ENCODE measurements at places on chromosomes 11 and 22.
A peak's percentile ranks its signal among the peaks of the same experiment; 100 is the strongest.

GRCh38 chr11:124893781-124894401 is 3.8 kb downstream of the ROBO4 start:
- DNase-seq = no peak

- no peak for DNase-seq
Observed at GRCh38 chr22:20248461-20248978, 19.6 kb downstream of the RTN4R start.

DNA sequence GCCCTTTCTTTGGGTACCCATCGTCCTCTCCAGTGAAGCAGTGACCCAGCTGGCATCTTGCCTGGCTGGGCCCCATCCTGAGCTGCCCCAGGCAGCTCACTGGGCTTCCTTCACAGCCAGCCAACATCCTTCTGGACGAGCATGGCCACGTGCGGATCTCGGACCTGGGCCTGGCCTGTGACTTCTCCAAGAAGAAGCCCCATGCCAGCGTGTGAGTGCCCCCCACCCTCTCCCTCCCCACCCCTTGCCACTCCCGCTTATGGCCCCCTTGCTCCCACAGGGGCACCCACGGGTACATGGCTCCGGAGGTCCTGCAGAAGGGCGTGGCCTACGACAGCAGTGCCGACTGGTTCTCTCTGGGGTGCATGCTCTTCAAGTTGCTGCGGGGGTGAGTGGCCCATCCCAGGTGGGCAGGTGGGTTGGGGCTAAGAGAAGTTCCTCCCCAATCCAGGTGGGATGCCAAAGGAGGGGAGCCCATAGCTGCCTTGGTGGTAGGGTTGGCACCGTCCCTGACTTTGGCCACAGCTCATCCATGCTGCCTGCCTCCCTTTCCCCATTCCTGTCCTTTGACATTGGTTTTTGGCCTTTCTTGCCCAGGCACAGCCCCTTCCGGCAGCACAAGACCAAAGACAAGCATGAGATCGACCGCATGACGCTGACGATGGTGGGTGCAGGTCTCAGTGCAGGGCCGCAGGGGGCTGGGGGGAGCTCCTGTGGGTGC is 6.8 kb upstream of the ANKRD13D start:
- DNase-seq = no peak

DNA sequence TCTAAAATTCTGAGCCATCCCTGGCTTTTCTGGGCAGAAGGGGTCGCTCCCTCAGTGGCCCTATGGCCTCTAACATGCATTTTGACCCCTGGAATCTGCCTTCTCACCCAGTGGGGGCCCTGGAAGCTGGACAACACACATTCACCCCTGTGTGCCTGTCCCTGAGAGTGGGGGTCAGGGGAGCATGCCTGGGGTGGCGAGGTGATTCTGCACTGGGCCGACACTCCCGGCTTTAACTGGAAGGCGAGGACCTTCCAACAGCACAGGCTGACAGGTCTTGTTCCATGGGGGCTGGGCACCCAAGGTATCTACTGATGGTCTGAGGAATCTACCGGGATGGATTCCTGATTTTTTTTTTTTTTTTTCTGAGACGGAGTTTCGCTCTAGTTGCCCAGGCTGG is 10.7 kb downstream of the PPM1F start:
- DNase-seq = no peak

DNA sequence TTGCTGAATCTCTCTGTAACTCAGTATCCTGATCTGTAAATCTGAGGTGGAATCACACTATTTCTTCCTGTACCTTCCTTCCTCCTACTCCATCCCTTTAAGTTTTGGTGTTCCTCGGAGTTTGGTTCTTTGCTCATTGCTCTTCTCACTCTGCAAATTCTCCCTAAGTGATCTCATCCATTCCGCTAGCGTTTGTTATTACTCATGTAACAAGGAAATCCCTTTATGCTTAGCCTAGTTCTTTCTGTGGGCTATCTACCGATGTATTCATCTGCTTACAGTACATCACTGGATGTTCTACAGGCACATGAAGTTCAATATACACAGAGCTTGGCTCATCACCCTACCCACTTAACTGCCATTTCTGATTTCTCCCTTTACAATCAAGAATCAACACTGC is 1.6 kb upstream of the CEP295 start:
- no peak for DNase-seq

- DNase-seq = no peak
Observed at GRCh38 chr11:102936864-102937509, 18.5 kb downstream of the MMP13 start.

GRCh38 chr22:48881326-48881980 is 946.2 kb downstream of the BRD1 start:
- DNase-seq = no peak

- DNase-seq = no peak
Observed at GRCh38 chr11:11996321-11997048, 11.9 kb downstream of the DKK3 start.

DNA sequence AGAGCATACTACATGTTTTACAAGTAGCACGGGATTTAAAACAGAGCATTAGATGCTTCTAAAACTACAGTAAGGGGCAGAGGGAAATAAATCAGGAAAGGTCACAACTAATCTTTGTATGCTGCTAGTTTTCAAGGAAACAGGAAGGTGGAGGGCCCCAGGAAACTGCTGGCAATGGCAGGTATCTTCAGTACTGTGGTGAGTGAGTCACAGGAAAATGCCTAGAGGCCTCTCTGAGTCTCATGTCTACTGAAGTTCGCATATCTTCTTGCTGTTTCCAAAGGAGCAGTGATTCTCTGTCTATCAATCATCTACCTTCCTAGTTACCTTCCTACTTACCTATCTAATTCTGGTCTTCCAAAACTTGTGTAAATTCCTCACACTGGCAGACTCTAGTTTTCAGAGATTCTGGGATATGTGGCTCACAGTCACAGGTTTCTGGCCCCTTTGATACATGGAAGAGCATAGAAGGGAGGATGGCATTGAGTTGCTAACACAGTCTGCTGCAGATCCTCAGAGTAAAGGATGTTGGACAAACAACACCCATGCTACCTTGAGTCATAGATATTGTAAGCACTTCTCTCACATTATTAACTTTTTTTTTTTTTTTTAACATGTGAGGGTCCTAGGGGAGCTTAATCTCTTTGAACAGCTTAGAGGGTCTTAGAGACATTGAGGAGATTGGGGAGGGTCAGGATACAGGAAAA is 58.8 kb upstream of the SYN3 start:
- no peak for DNase-seq

DNA sequence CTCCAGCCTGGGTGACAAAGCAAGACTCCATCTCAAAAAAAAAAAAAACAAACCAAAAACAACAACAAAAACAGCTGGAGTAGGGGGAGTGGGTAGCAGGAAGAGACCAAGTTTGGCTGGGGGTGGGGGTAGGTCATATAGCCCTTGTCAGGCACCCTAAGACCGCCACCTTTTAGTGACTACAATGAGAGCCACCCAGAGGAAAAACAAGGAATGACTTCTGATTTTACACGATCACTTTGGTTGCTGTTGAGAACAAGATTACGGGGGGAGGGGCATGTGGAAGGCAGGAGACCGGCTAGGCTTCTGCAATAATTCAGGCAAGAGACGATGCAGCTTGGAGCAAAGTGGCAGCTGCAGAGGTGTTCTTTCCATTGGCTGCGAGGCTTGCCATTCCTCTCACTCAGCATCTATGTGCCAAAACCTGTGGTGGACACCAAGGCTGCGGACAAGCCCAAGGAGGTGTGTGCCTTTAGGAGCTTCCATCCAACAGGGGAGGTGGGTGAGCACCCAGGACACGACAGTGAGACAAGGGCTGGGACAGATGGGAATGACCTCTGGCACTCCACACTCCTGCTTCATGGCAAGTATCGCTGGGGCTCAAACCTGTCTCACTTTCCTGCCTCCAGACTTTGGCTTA is 1.7 kb downstream of the RPS19BP1 start:
- no peak for DNase-seq

DNA sequence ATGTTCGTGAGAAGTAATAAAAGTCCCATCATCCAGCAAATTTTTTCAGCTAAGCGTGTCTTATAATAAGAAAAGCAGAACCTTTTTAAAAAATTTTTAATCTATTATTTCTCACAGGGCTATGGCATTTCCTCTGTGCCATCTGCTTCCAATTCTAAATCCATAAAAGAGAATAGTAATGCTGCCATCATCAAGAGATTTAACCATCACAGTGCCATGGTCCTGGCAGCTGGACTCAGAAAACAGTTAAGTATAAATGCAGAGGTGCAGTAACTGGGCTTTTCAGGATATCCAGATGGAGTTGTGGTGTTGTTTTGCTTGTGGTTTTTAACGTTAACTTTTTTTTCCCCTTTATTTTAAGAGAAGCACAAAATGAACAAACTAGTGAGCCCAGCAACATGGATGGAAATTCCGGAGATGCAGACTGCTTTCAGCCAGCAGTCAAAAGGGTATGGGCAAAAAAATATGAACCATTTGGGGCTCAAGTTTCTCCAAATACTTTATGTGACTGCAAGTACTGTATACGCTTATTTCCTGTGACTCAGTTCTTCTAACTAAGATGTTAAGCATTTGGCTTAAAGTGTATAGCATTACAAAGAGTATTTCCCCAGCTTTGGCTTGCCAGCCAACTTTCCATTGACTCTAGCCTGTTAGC is 25.2 kb downstream of the GTF2H1 start:
- no peak for DNase-seq

- no peak for DNase-seq
Observed at GRCh38 chr11:60855726-60856633, at the start of gene PTGDR2. PTGDR2 (minus strand) TSS chr11:60855950; CDS start chr11:60853722, 2,228 bp downstream.

GRCh38 chr11:61999141-61999975 is 31.9 kb upstream of the FTH1 start:
- no peak for DNase-seq

- peak; percentile 23 for DNase-seq
Observed at GRCh38 chr11:111819161-111819828, 52.1 kb downstream of the ALG9 start.

DNA sequence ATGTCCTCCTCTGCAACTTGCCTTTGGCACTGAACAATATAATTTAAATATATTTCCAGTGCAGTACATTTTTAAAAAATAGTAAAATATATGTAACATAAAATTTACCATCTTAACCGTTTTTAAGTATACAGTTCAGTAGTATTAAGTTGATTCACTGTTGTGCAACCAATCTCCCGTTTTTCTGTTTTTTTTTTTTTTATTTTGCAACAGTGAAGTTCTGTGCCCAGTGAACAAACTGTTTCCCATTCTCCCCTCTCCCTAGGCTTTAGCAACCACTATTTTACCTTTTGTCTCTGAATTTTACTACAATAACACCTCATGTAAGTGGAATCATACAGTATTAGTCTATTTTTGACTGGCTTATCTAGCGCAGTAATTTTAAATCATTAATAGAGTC is 13.8 kb downstream of the PRRG4 start:
- DNase-seq = no peak

DNA sequence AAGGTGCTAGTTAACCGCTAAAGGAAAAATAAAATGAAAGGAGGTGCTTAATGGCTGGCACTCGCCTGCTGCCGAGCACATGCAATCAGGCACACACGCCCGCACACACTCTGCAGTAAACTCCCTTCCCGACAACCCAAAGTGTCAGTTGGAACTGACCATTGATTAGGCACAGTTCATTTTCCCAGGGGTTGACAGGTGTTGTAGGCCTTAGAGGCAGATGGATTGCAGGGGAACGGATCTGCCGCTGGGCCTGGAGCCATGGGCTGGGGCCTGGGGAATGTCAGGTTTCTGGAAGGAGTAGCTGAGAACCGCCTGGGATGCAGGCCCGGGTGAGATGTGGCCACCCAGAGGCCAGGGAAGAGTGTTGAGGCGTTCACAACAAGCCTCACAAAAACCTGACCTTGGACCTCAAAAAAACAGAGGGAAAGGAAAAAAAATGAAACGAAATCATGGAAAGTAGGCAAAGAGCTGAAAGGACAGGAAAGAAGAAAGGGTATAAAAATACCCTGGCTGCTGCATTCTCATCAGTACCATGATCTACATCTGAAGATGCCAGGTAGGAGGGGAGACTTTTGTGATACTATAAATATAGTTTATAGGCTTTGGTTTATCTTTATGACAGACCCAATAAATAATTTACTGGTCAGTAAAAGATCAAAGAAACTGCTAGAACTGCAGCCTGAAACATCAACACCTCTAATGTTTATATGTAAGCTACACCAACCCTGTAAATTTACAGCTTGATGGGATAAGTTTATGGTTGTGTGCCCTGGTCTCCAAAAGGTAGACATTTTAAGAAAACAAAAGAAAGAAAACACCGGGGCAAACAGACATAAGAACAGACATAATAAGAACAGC is 313.4 kb downstream of the BUD13 start:
- DNase-seq = peak; percentile 22

DNA sequence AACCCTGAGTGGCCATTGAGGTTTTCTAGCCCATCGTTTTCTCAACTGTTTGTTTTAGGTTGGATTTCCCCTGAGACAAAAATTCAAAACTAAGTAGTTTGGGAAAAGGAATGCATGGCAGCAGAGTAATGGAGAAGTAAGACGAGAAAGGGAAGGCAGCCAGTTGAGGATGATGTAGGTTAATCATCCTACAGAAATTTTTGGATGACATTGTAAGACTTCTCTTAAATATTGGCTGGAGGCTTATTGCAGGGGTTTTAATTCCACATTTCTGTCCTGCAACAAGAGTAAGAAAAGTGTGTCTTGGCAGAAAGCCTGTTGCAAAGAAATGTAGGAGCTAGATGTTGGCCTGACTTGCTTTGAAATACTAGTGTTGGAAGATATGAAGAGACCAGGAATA is 308.8 kb downstream of the LUZP2 start:
- DNase-seq = no peak

DNA sequence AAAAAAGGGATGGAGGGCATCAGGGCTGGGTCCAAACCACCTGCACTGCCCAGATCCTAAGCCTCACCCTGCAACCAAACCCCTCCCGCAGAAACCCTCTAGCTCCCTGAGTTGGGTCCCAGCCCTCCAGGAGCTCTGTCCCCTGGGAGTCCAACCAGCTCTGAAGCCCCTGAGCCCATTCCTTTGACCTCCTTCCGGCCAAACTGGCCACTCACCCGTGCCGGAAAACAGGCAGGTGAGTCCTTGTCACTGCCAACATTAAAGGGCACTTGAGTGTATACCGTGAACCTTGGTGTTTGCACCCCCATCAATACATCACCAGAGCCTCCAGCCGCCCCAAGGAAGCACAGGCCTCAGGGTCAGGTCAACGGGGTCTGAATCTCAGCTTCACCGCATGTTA is 11.5 kb downstream of the MS4A15 start:
- no peak for DNase-seq

DNA sequence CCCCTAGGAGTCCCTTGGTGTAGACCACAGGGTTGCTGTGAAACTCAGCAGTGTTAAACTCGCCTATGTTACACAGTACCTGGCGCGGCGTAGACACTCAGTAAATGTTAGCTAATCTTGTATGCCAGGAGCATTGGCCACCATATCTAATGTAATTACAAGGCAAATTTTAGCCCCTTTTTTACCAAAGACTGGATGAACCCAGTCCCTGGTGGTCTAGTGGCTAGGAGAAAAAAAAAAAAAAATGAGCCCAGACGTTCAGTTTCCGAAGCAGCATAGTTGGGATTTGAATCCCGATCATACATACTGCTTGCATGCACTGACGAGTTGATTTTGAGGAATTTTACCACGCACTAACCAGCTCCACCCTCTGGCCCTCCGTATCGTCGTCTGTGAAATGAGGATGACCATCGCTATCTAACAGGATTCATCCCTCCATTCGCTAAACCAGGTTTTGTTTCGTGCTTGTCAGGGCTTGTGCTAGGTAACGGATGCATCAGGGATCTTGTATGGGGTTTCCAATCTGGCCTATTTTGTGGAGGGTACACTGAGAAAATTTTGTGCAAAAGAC is 688 bp downstream of the PTS start:
- DNase-seq = no peak

GRCh38 chr11:124556828-124557227 is 13.0 kb upstream of the OR8A1 start:
- no peak for DNase-seq

- DNase-seq = peak; percentile 64
Observed at GRCh38 chr11:13053255-13053917, 44.3 kb downstream of the RASSF10 start.

GRCh38 chr22:31789803-31790202 is 36.0 kb downstream of the DEPDC5 start:
- no peak for DNase-seq
